Neuronal stem cell (in vitro differentiated cells): ENCODE measurements at places on chromosomes 13 and 19.

- H3K27me3 ChIP-seq: peaks cover 11% of the 10 kb centered on the region
- no peak overlapping the region for H3K27ac ChIP-seq
- H3K4me3 ChIP-seq: no peak overlapping the region
Observed at GRCh38 chr13:109897988-109898624, 111.7 kb upstream of the IRS2 start.

DNA sequence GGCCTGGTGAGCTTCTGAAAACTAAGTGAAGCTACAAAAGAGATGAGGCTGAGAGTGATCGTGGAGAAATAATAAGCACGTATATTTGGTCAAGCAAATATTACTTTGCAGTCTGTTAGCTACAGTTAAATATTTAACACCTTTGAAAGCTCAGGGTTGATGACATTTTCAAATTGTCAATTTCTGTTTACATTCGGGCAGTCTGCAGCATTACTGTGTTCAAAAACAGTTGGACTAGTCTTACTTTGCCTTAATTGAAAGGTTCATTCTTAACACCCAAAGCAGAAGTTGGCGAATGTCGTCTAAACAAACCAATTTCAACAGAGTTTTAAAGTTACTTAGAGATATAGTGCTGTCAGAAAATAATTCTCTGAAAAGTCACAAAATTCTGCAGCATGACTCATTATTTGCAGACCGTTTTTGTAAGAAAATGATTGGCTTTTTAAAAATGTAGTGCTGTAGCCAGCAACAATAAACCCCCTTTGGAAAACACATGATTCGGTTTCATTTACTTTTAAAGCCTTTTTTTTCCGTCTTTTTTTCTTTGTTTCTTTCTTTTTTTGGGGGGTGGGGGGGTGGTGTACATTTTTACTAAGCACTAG lies 549.0 kb downstream of the GPC6 start:
- H3K27me3 ChIP-seq: no peaks in the 10 kb centered on the region
- H3K4me1 ChIP-seq: peaks cover 12% of the 10 kb centered on the region
- H3K4me3 ChIP-seq: no peak overlapping the region

DNA sequence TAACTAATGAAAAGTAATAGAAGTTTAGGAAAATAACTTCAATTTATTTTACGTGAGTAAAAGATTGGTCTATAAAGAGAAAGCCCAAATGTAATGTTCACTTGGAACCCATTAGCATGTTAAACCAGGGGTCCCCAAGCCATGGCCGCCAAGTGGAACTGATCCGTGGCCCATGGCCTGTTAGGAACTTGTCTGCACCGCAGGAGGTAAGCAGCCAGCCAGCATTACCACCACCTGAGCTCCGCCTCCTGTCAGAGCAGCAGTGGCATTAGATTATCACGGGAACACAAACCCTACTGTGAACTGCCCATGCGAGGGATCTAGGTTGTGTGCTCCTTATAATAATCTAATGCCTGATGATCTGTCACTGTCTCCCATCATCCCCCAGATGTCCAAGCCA lies 818.7 kb upstream of the GPC6 start:
- no peaks in the 10 kb centered on the region for H3K36me3 ChIP-seq
- no peak overlapping the region for H3K27ac ChIP-seq
- no peaks in the 10 kb centered on the region for H3K4me1 ChIP-seq
- H3K4me3 ChIP-seq: no peak overlapping the region

DNA sequence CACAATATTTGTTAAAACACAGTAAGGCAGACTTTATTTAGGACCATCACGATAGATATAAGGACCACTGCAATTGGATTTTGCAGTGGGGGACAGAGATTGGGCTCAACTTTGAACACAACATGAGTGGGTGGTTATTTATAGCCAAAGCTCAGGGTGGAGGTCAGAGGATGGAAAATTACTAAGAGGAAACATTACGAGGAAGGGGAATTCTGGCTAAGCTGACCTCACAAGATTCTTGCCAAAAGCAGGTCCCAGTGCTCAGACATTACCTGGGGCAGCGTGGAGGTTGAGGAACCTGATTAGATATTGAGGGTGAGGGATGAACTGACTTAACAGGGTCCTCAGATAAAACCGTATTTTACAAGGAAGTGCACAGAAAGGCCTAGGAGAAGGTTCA lies 88.9 kb upstream of the NBEA start:
- no peaks in the 10 kb centered on the region for H3K27me3 ChIP-seq
- H3K36me3 ChIP-seq: no peaks in the 10 kb centered on the region
- peaks cover 2% of the 10 kb centered on the region for H3K4me1 ChIP-seq
- no peak overlapping the region for H3K27ac ChIP-seq
- no peak for DNase-seq
- no peak overlapping the region for H3K4me3 ChIP-seq
